ENCODE measurements at places on chromosomes 2 and 18. TPM values are rescaled to one million over a fixed set of nuclear protein-coding genes. Genes with fewer than 3 reads are reported as not detected.

The CHRNA1 gene
- 1.5 TPM for total RNA-seq

The NT5C1B gene
- total RNA-seq, result not detected

The FER1L5 gene
- 0.59 TPM for total RNA-seq

The C1QL2 gene
- total RNA-seq, result not detected

The YWHAQ gene
- total RNA-seq, result 179 TPM

All from smooth muscle cell of the umbilical artery (primary cell).